ENCODE measurements at places on chromosomes 12 and 14.

- DNase-seq, result peak; percentile 6
Observed at GRCh38 chr12:131454418-131455217, 256.3 kb upstream of the SFSWAP start.

GRCh38 chr14:105865266-105865903 is 339.0 kb downstream of the TMEM121 start:
- DNase-seq, result no peak

DNA sequence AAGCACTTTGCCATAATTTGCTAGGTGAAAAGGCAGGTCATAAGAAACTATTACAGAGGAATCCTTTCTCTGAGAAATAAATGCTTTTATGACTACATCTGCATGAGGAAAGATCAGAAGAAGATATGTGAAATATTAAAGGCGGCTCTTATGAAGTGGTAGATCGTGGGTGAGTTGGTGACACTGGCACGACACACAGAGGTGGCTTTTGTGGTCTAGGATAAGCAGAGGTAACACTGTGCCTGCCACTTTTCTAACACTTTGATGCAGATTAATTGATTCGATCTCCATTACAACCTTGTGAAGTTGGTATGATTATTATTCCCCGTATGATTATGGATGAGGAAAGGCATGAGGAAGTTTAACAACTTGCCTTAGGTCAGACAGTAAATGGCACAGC is 60.0 kb upstream of the ELK3 start:
- no peak for DNase-seq

- no peak for DNase-seq
Observed at GRCh38 chr12:25950329-25951115, 8.0 kb upstream of the RASSF8 start.

GRCh38 chr12:70960484-70960883 is 39.9 kb upstream of the PTPRR start:
- DNase-seq, result no peak

GRCh38 chr14:91349481-91350074 is 68.0 kb downstream of the CCDC88C start:
- DNase-seq, result peak; percentile 81

DNA sequence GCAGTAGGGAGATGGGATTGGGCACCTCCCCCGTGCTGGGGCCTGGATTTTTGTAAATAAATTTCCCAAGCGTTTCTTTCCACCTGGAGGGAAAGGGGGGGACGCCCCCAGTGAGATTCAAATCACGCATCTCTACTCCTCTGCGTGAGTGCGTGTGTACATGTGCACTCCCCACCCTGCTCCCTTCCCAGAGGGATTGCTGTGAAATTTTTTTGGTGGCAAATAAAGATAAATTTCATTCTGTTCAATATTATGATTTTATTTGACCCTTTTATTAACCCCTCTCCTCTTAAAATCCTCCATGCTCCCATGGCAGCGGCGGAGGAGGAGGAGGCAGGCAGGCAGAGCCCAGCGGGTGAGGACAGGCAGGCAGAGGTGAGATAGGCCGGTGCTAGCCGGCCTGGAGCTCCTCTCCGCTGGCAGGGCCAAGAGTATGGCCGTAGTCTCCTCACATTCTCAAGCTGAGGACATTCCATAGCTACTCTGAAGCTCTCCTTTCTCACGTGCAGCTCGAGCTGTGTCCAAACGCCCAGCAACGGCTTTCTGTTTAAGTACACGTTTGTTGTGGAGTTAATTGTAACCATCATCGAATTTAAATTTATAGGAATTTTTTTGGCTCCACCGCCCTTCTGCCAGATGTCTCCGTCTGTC is 1.5 kb upstream of the HOTAIR start:
- DNase-seq, result no peak

GRCh38 chr14:52711666-52712065 is 4.7 kb downstream of the PSMC6 start:
- no peak for DNase-seq

DNA sequence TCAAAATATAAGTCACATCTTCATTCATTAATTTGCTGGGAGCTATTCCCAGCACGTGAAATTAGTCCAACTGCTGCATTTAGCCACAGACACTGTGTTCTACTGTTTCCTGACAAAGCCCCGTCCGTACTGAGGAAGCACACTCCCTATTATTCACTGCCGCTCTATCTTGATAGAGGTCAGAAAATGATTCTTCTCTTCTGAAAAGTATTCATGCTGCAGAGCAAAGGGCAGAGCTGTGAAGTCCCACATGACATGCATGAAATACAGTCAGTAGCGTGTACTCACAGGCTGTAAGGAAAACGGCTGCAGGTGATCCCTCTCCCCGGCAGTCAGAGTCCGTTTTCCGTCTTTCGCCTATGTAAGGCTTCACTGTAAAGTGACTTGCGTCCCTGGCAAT is 302.5 kb upstream of the FKBP4 start:
- no peak for DNase-seq

DNA sequence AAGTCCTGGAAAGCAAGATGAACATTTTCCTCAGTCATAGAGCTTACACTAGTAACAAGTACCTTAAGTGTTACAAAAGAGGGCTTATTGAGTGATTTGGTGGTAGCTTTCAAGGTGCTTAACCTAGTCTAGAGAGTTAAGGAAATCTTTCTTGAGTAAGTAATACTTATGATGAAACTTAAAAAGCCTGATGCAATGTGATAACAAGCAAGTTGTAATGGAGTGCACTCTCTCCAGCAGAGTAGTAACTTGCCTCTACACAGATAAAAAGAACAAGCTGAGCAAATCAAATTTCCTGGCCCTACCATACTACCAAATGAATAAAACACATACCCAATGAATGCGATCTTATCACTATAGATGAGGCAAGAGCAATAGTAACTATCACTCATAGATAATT is 639.9 kb upstream of the FBXO33 start:
- DNase-seq, result no peak

GRCh38 chr12:18723752-18724151 is 14.1 kb downstream of the PLCZ1 start:
- DNase-seq, result no peak

DNA sequence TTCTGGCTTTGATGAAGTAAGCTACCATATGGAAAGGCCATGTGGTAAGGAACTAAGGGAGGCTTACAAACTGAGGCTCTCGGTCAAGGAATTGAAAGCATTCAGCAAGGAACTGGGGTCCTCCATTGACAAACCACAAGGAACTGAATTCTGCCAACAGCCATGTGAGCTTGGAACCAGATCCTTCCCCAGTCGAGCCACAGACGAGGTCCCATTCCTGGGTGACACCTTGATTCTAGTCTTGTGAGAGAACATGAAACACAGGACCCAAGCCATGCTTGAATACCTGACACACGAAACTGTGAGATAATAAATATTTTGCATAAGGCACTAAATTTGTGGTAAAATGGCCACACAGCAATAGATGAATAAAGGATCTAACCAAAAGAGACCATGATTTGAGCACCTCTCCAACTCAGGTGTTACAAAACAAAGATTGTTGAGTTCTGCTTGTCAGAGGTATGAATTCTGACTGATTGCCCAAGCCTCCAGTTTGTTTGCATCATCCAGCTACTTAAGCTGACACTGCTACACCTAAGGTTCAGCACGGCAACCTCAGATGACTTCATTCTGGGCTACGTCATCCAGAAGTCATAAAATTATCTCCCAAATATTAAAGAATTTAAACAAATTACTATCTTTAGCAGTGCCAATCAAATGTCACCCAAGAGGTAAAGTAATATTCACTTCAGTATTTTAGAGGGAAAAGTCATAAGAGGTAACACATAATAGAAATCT is 59.4 kb downstream of the GARIN6 start:
- no peak for DNase-seq

DNA sequence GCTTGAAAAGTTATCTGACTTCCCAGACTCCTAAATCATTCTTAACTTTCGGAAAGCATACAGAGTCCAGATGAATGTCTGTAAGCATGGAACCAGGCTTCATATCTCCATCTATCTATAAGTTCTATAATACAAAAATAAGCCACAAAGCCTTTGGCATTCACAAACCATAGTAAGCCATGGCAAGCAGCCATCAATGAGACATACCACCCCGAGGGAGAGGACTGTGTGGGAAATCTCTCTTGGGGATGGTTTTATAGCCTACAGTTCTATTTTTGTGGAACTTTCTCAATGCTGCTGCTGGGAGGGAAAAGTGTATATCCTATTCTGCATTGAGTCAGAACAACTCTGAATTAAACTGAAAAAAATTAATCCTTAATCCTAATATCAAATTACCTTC is 20.4 kb downstream of the EGLN3 start:
- DNase-seq, result no peak

- DNase-seq, result peak; percentile 37
Observed at GRCh38 chr12:54300732-54301427, at the start of gene NFE2. TSS of gene NFE2 (minus strand) at chr12:54301015. CDS start at chr12:54295248, 5,767 bp downstream.

- no peak for DNase-seq
Observed at GRCh38 chr12:23197266-23197665, 572.3 kb downstream of the ETNK1 start.

DNA sequence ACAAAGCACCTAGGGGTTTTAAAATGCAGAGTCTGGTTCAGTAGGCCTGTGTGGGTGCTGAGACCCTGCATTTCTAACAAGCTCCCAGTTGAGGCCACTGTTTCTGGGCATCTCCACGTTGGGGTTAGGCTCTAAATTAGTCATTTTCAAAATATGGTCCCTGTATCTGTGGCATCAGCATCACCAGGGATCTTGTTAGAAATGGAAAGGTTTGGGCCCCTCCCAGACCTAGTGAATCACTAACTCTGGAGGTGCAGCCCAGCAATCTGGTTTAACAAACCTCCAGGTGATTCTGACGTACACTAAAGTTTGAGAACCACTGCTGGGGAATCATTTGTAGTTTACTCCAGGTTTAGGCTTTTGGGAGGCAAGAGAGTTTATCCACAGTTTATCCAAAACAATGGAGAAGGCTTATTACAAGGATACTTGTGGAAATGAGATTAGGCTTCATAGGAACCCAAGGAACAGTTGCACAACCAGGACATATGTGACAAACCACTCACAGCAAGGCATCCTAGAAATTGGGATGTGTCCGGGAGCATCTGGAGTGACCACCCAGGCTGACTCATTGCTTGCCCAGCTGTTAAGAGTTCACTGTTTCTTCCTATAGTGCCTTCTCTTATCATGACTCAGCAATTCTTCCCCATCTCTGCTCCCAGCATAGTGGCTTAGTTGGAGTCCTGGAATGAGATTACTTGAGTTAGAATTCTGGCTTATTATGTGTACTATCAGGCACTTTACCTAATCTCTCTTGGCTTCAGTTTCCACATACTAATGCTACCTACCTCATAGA is 71.6 kb upstream of the STXBP6 start:
- no peak for DNase-seq

- DNase-seq, result no peak
Observed at GRCh38 chr12:124024776-124025175, 51.8 kb downstream of the ZNF664 start.

DNA sequence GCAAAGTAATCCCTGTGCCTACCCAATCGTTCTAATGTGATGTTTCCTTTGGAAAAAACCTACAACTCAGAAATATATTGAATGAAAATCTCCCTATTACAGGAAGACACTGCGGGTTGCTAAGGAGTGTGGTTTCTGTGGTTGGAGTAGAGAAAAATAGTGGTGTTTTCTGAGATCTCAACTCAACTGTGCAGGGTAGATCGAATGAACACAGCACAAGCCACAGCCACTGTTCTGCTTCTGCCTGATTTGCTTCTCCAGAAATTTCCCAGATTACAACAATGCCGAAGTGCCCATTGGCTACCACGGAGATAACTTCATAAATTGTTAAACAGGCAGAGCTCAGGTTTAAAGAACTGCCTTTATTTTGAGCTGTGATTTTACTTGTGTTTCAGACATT is 480.4 kb downstream of the DIO2 start:
- DNase-seq, result peak; percentile 52

DNA sequence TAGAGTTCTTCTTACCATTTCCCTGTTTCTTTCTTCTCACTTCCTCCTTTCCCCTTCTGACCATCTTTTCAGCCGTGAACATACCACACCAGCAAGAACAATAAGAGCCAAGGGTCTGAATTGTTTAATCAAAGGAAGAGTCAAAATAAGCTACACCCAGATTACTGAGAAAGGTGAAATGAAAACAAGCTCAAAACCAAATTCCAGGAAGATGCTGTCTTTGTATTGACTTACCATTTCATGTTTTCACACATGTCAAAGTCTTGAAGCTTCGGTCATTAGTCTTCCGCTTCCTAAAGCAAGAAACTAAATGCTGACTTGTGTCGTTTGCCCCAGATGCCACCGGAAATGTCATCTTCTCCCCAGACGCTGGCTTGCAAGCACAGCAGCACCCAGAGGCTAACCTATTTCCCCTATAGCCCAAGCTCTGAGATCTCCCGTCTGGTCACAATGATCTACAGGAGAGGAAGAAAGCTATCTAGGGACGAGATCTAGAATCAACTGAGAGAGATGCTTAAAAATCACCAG is 136.5 kb upstream of the AMIGO2 start:
- DNase-seq, result peak; percentile 92

DNA sequence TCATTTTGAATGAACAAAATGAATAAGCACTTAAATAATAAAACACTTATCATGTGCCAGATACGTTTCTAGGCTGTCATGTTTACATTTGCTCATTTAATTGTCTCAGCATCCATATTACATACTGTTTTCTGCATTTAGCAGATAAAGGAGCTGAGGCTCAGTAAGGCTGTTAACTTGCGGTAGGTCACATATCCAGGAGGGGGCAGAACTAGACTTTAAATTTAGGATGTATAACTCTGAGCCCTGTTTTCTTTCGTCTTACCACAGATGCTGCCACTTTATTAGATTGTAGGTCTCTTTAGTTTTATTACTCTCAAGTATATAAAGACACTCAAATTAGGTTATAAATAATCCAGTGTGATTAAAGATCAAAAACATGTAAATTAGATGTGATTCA is 17.7 kb downstream of the IRAK4 start:
- DNase-seq, result peak; percentile 24

DNA sequence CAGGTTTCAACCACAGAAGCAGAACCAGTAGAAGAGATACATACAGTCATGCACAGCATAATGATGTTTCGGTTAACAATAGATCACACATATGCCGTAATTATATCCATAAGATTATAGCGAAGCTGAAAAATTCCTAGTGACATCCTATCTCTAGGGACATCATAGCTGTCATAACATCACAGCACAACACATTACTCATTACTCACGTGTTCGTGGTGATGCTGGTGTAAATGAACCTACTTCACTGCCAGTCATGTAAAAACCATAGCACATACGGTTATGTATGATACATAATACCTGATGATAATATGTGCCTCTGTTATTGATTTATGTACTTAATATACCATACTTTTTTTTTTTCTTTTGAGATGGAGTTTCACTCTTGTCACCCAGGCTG is 44.7 kb downstream of the KLRG1 start:
- no peak for DNase-seq

DNA sequence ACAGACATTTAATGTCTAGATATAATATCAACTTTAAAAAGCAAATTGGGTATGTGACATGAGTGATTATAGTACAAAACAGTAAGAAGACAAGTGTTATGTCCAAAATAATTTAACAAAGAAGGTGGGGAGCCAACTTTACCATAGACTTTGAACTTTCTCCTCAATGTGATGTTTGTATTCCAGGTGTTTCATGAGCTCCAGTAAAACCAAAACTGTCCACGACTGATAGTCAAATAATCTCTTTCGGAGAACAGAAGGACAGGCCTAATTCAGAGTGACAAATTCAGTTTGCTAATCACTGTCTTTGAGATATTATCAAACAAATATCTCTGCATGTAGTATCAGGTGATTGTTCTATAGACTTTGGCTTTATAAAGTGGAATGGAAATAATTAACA is 1112.6 kb downstream of the SLC6A15 start:
- no peak for DNase-seq

Measured in MM.1S (cell line).